Lung (tissue), 17 donors: ENCODE measurements at places on chromosomes 5 and 9.

- DNase-seq: peak; percentile 51
Observed at GRCh38 chr5:156482818-156483217, 155.9 kb downstream of the SGCD start.

- no peak for DNase-seq
Observed at GRCh38 chr9:99197987-99198386, 23.8 kb downstream of the ALG2 start.

DNA sequence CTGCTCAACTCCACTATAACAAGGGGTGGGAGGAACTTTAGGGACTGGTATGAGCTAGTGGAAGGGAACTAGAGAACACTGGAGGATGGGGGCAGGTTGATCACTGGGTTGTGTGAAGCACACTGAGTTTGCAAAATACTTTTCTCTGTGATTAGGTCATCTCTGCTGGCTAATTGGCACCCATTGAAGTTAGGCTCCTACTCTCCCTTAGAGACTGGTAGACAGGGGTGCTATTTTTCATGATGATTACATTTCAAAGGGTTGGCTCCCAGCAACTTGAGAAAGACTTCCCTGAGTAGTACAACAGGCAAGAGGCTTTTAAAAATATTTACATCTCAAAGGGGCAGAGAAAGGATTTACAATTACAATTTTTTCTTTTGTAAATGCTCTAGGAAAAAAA is 50.4 kb upstream of the MTAP start:
- DNase-seq: no peak

DNA sequence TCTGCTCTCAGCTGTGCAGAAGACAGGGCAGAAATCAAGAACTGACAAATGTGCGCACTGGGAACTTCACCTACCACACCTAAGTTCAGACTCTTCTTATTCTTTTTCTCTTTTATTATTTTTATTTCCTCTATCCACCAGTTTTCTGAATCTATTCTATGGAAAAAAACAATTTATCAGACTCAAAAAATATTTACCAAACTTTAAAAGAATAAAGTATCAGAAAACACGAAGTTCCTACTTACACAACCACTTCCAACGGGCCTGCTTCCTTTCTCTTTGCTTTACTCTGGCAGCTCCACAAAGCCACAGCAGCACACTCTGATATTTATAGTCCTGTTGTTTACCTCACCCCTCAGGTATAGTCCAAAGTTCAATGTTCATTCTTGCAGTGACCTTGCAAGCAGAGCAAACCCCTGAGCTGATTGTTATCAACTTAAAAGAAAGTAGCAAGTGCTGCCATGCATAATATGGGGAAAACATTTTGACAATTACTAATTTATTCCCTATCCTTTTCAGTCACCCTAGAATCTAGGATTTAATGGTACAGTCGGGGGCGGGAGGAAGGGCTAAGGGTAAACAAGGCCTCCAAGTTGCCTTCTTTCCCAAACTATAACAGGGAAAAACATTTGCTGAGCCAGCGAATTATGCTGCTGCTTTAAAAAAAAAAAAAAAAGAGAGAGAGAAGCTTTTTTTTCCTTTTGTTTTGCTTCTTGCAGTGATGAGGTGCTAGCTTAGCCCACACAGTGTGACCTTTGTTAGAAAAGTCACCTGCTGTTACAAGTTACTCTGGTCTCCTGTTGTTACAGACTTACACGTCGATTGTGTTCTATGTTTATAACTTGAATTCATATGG is at the start of gene SELENOP:
Gene SELENOP (minus strand): TSS at position 302 of the 856 bp plus-strand sequence. CDS start 3,539 bp downstream, outside the sequence.
- peak; percentile 97 for DNase-seq

DNA sequence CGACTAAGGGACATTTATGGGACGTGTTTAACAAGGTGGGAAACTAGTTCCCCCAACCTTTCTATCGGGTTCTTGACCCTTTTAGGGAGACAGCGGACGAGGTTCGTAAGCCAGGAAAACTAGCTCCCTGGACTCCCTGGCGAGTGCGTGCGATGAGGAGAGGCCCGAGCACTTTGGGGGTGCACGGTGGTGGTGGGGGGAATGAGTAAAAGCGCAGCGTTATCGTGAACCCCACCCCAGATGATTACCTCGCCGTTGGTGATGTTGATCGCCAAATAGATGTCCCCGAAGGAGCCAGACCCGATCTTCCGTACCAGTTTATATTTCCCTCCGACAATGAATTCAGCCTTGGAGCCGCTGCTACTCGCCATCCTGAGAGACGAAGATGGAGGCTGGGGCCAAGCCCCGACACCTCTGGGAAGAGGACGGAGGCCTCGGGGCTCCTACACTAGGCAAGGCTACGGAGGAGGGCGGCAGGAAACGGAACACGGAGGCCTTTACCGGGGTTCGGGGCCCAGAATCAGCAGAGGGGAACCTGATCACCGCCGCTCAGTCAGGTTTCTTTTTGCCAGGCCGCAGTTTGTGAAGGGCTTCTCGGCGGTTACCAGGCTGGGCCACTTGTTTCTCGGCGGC is 529 bp downstream of the CSNK1A1 start:
- peak; percentile 58 for DNase-seq

DNA sequence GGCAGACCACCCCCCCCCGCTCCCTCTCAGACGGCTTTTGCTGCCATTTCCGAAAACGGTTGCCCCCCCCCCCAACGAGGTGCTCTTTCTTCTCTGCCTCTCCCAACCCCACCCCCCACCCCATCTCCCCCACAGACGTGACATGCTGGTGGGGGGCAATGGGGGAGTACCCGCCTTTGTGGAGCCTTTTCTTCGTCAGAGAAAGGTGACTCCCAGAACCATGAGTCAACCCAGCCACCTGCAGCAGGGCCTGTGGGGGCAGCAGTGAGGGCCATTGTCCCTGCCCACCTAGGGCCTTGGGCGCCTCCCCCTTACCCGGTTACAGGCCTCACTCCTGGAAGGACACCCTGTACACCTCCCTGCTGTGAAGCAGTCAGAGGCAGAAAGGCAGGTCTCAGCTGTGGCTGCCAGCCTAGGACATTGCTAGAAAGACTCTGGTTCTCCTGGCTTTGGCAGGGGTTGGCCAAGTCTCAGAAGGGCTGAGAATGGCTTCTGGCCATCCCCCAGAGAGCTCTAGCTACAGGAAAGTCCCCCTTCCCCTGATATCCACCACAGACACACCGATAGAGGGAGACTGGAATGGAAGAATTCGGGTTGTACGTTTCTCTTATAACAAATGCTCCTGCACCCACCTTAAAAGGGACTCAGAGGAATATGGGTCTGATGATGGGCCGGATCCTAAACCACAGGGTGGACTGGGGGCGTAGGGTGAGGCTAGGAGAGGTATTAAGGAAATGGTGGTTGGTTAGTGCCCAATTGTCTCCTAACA is 2.2 kb downstream of the DNAJB5 start:
- DNase-seq: no peak

DNA sequence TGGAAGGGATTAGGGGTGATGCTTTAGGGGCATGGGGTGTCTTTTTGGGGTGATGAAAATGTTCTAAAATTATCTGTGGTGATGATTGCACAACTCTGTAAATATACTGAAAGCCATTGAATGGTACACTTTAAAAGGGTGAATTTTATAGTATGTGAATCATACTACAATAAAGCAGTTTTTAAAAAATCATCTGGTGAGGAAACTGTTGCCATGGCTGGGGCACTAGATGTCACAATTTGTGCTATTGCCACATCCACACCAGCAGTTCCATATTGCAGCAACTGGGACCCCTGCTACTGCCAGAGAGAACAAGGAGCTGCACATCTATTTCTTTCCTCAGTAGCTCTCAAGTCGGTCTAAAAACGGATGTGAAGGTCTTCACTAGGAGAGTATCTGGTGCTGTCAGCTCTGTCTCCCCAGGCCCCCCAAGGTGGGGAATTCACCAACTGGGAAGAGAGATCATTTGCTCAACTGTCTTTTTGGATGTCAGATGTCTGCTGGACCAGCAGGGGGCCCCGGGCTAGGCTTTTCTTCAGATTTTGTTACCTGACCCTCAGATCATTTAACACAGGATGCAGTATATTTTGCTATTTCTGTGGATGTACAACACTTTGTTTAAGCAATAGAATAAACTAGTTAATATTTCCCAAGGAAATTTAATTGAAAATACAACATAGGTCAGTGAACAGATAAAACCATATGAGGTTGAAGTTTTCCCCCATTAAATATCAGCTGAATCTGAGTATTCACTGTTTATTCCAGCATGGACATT is 13.2 kb downstream of the CMYA5 start:
- no peak for DNase-seq
